ENCODE measurements at places on chromosomes 6 and 20. TPM values are rescaled to one million over a fixed set of nuclear protein-coding genes. Genes with fewer than 3 reads are reported as not detected.

DCDC2 gene
- not detected for total RNA-seq

RNASET2 gene
- 18.0 TPM for total RNA-seq

ENPP1 gene
- total RNA-seq: 13.1 TPM

PDYN gene
- not detected for total RNA-seq

SLC44A4 gene
- total RNA-seq: not detected

FAM83D gene
- total RNA-seq: 21.3 TPM

CITED2 gene
- 94.8 TPM for total RNA-seq

TFAP2D gene
- not detected for total RNA-seq

C20orf202 gene
- under 0.01 TPM for total RNA-seq

ACSS2 gene
- total RNA-seq: 129 TPM

GNAS-AS1 gene
- 0.33 TPM for total RNA-seq

AAR2 gene
- total RNA-seq: 24.6 TPM

TNXB gene
- 63.9 TPM for total RNA-seq

SLC26A8 gene
- not detected for total RNA-seq

BPIFA1 gene
- total RNA-seq: not detected

SSTR4 gene
- not detected for total RNA-seq

PSORS1C1 gene
- 0.66 TPM for total RNA-seq

PRPH2 gene
- 5.1 TPM for total RNA-seq

CD109 gene
- 12.8 TPM for total RNA-seq

C4B gene
- total RNA-seq: 43.9 TPM

HLA-A gene
- total RNA-seq: 280 TPM
